ENCODE measurements at places on chromosomes 6 and 20.

DNA sequence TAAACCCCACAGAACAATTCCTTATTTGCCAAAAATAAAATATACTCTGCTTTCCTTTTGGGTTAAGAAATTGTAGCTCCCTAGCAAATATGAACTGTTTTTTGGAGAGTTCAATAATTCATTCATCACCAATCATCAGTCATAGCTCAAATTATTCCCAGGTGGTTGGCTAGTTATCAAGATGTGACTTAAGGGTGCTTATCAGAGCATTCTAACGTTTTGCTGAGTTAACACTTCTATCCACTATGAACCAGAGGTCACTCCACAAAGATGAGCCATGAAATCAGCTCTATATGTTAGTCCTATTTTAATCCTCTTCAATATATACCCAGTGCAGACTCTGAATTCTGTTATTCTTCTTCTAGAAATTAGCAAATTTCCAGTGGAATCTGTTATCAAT lies 379.1 kb downstream of the TENT5A start:
- DNase-seq: no peak

- DNase-seq: no peak
These were observed 139.4 kb downstream of the PHF3 start for GRCh38 chr6:63774961-63775360.

DNA sequence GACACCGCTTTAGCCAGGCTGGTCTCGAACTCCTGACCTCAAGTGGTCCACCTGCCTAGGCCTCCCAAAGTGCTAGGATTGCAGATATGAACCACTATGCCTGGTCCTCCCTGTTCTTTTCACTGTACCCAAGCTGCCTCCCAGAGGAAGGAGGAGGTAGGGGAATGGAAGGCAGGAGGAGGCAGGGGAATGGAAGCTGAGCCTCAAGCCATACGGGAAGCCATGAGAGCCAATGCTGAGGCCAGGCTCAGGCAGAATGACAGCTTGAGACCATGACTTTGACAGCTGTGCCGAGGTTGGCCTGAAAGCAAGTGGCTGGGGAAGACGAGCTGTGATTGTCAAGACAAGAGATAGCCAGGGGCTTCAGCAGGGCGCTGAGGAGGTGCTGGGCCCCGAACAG lies 13.6 kb upstream of the ZNF335 start:
- DNase-seq: no peak

- no peak for DNase-seq
These were observed 126.7 kb upstream of the MLIP start for GRCh38 chr6:53984581-53984980.

GRCh38 chr6:33994472-33995308 lies 151.2 kb downstream of the GRM4 start:
- DNase-seq: no peak

DNA sequence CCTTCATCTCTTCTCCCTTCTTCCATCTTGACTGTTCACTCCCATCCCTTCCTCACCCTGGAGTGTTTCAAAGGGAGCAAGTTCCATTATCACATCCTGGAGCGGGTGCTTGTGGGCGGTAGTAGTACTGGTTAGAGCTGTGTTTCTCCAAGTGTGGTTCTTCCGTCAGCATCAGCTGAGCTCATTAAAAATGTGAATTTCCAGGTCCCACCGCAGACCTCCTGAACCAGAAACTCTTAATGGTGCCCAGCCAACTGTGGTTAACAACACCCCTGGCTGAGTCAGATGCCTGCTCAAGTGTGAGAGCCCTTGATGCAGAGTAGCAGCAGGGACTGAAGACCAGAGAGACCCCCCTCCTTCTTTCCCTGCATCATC lies 24.4 kb downstream of the ANGPT4 start:
- DNase-seq: no peak

GRCh38 chr6:98716341-98716740 lies 118.0 kb upstream of the POU3F2 start:
- no peak for DNase-seq

DNA sequence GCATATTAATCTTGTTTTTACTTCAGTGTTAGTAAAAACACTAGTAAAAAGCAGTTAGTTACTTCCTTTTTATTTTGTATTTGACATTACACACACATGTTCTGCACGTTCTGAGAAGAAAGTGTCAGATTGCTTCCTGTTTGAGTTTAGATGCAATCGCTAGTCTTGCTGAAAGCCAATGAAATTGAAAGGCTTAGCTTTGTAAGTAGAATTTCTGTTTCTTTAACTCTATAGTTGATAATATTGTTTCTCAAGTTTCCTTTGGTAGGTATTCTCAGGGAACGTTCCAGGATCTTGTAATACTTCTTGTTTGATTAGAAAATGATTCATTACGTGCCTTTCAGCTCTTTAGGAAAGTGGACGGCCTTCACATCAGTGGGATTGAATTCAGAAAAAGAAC lies 55.0 kb downstream of the CDKAL1 start:
- no peak for DNase-seq

GRCh38 chr6:36578431-36578830 lies 15.7 kb upstream of the SRSF3 start:
- no peak for DNase-seq

DNA sequence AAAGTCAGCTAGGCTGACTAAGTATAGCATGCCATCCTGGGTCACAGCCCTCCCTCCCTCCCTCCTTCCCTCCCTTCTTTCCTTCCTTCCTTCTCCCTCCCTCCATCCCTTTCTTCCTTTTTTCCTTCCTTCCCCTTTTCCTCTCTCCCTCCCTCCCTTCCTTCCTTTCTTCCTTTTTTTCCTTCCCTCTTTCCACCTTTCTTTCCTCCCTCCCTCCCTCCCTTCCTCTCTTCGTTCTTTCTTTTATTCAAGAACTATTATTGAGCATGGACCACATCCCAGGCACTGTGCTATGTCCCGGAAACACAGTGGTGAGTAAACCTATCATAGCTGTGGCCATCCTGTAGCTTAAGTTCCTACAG lies 106.2 kb upstream of the BACH2 start:
- DNase-seq: no peak

DNA sequence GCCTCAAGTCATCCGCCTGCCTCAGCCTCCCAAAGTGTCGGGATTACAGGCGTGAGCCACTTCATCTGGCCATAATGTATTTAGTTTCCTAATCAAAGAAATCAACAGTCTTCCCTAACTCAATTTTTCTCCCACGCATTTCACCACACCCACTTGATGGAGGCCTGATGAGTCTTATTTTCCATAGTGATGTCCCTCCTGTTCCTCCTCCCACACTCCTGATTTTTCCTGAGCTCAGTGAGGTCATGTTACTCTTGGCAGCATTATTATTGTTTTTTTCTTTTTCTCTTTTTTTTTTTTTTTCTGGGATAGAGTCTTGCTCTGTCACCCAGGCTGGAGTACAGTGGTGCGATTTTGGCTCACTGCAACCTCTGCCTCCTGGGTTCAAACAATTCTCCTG lies 8.9 kb downstream of the ABRACL start:
- no peak for DNase-seq

DNA sequence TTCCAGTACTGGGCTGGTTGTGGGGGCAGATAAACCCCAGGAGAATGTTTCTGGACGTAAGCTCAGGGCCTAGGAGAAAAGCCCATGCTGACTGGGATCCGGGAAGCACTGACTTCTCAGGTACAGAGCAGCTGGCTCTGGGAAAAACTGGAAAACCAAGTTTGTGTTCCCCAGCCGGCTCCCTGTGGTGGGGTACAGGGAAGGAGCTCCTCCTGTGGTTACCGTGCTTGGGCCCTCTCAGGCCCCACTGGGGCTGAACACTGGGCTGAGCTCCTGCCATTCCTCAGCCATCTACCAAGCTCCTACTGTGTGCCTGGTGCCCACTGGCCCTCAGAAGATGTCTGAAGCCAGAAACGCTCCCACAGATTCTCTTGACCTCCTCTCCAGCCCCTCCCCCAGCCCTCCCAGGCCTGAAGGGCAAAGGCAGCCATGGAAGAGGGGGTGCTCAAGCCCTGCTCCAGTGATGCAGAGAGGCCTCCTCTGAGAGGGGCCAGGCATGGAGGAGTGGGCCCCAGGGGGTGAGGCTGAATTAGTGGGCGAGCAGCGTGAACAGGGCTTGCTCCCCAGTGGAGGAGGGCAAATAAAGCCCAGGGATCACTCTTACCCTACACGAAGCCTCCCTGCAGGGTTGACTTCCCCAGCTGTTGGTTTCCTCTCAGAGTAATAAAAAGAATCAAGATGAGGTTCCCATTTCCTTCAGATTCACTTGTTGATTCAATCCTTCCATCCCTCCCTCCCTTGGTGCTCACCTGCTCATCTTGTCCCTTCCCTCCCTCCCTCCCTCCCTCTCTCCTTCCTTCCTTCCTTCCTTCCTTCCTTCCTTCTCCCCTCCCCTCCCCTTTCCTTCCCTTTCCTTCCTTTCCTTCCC lies 100.0 kb downstream of the VEGFA start:
- no peak for DNase-seq

- DNase-seq: no peak
These were observed 164.2 kb downstream of the NFATC2 start for GRCh38 chr20:51378171-51378928.

DNA sequence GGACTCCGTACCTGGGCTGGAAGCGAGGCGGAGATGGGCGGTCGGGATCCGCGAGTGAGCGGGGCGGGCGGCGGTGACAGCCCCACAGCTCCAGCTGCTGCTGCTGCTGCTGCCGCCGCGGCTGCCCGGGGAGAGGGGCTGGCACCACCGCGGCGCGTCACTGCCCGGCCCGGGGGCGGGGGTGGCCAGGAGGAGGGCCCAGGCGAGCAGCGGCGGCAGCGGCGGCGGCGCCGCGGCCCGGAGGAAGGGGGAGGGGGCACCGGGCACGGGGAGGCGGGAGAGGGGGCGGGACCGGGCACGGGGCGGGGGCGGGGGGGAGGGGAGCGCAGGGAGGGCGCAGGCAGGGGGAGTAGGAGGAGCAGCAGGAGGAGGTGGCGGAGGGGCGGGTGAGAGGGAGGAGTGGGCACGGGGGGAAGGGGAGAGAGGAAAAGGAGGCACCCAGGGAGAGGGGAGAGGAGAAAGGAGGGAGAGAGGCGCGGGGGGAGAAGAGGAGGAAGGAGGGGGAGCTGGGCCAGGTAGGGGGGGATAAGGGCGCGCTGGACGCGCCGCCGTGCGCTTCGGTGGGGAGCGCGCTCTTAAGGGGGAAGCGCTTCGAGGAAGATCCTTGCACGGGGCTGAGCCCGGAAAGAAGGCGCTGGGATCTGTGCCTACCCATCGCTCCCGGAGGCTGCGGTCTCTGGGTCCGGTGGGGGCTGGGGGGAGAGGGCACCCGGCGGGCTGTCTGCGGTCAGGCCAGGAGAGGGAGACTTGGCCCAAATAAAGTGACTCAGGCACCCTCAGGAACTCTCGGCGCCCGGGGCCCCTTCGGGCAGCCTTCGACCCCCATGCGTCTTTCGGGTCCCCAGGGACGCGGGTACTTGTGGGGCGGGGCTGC lies 101.5 kb downstream of the NOL4L start:
- peak; percentile 87 for DNase-seq

DNA sequence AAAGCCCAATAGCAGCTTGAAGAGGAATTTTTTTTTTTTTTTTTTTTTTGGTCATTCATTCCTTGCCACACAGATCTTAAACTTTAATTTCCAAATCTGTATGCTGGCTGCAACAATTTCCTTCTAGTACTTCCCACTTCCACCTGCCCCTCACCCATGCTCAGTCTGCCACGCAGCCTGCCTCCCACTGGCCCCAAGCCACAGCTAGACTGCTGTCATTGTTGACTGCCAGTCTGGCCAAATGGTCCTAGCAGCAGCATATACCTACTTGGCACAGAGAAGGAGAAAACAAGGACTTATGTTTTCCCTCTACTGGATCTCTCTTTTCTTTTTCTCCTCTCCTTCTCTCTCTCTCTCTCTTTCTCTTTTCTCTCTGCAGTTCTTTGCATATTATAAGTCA lies 118.3 kb upstream of the HEY2 start:
- no peak for DNase-seq

DNA sequence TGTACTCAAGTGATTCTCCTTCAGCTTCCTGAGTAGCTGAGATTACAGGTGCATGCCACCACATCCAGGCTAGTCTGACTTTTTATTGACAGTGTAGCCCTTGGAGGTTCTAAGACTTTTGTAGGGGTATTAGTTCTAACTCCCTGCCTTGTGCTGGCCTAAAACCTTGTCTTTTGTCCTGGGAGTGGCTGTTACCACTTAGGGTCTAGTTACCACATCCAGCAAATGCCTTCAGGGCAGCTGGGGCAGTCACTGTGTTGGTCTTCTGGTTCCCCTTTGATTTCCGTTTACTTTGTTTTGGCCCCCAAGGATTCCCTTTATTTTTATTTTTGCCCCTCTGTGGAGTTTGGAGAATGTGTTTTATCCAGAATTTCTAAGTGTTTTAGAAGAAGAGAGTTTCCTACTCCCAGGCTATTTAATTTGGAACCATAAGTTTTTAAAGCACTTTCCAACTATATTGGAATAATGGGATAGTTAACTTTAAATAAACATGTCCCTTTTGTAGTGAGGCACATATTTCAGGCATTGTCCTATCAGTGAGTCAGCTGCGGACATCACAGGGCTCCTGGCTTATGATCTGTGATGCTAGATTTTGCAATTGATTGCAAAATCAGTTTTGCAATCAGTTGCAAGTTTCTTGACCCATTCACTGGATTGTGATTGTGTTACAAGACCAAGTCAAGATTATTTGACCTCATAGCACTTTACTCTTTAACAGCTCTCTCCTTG lies 25.0 kb downstream of the IL22RA2 start:
- no peak for DNase-seq

DNA sequence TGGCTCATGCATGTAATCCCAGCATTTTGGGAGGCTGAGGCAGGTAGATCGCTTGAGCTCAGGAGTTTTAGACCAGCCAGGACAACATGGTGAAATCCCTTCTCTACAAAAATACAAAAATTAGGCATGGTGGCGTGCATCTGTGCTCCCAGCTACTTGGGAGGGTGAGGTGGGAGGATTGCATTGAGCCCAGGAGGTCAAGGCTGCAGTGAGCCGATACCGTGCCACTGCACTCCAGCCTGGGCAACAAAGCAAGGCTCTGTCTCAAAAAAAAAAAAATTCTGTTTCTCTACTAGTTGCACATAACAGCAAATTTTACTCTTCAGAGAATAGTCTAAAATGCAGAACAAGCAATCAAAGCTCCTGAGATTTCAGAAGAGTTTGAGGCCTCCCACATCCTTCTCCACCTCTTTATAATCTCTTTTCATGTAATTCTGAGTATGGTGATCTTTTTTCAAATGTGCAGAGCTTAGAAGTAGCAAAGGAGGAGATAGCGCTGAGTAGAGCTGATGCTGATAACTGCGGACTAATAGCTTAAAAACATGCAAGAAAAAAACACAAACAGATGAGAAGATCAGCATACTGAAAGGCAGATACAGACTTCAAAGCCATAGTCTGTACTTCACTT lies 23.3 kb downstream of the LRRN4 start:
- no peak for DNase-seq

GRCh38 chr6:5050009-5050408 lies 35.1 kb upstream of the PPP1R3G start:
- DNase-seq: no peak

GRCh38 chr6:160247457-160247883 lies 11.2 kb downstream of the SLC22A2 start:
- no peak for DNase-seq

All from NCI-H1930 (cell line).